ENCODE measurements at places on chromosomes 12 and 14. TPM values are rescaled to one million over a fixed set of nuclear protein-coding genes. Genes with fewer than 3 reads are reported as not detected.

- DNase-seq = peak; percentile 53
Measured at GRCh38 chr12:112992541-112993398, 14.5 kb downstream of the OAS2 start.

- peak; percentile 7 for DNase-seq
Measured at GRCh38 chr14:93591506-93591905, 160.8 kb downstream of the UNC79 start.

- DNase-seq = peak; percentile 34
Measured at GRCh38 chr14:22383515-22384166, 205.4 kb downstream of the DAD1 start.

GRCh38 chr12:20656600-20656999 is 38.5 kb upstream of the SLCO1C1 start:
- no peak for DNase-seq

DNA sequence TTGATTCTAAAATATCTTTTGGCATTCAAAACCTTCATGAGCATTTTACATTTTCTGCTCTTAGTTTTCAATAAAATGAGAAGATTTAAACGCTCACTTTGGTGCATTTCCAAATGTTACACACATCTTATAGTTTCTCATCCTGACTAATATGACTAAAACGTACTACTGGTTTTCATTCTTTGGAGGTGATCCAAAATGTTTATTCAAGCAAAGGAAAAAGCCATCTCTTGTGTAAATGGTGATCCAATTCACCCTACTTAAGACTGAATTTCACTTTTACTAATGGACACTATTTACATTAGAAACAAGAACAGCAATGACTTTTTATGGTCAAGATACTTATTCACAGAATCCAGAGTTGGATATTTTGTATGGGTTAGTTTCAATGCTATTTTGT is 86.6 kb downstream of the KITLG start:
- no peak for DNase-seq

- peak; percentile 73 for DNase-seq
Measured at GRCh38 chr14:104882325-104882973, 17.4 kb downstream of the CEP170B start.

The RNF212B gene
- polyA plus RNA-seq = 1.1 TPM

Measured in stomach (tissue), 19 donors.